ENCODE measurements at places on chromosomes 1 and 21.

- no peak for DNase-seq
These were observed 24.6 kb downstream of the DMAP1 start for GRCh38 chr1:44237721-44238457.

GRCh38 chr1:5651964-5652821 lies 340.0 kb downstream of the NPHP4 start:
- DNase-seq = no peak

DNA sequence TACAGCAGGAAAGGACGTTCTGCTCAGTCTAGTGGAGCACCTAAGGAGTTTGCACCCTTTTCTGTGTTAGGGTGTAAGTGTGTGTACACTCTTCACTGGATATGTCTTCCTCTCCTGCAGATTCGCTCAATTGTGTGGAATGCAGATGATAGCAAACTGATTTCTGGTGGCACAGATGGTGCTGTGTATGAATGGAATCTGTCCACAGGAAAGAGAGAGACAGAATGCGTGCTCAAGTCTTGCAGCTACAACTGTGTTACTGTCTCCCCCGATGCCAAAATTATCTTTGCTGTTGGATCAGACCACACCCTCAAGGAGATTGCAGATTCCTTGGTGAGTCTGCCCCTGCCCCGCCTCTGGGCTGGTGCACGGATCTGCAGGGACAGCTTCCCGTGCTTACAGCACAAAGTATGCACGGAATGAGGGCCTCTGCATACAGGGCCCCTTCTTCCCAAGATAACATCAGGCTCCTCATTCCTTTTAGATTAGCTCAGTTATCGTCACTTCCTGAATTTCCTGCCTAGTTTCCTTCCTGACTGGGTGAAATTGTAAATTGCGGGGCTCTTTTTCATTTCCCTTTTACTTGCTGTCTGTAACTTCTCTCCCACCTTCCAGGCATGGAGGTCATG lies 34.6 kb downstream of the CFAP57 start:
- no peak for DNase-seq

DNA sequence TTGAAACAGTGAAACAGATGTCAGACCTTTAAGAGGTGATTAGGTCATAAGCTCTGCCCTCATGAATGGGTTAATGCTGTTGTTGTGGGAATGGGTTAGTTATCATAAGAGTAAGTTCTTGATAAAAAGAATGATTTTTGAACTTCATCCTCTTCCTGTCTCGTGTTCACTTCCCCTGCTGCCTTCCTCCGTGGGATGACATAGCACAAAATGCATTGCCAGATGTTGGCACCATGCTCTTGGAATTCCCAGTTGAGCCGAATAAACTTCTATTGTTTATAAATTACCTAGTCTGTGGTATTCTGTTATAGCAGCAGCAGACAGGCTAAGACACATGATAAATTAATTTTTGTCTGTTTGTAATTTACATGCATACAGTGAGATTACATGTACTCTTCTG lies 112.0 kb upstream of the LRRC7 start:
- no peak for DNase-seq

GRCh38 chr1:235207209-235207565 lies 46.1 kb upstream of the RBM34 start:
- no peak for DNase-seq

GRCh38 chr1:47409311-47410067 lies 6.6 kb upstream of the FOXE3 start:
- no peak for DNase-seq

DNA sequence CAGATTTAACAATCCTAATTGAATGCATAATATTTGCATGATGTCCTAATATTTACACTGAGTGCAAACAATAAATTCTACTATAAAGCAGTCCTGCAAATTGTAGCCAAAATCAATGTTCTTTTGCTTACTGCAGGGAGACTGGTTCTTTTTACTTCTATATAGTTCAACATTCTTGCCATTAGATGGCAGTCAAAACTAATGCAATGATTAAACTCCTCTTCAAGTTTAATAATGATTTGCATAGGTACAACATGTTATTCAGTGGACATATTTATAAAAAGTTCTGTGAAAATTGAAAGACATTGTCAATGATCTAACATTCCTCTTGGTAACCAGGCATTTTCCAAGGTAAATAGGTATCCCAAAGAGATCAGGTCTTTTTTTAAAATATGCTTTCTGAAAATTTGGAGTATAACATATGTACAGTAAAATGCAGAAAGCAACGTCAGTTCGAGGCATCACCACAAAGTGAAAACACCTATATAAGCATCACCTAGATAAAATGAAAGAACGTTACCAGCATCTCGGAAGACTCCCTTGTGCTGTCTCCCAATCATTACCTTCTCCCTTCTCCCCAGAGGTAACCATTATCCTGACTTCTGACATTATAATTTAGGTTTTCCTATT lies 9.8 kb upstream of the FNBP1L start:
- no peak for DNase-seq

DNA sequence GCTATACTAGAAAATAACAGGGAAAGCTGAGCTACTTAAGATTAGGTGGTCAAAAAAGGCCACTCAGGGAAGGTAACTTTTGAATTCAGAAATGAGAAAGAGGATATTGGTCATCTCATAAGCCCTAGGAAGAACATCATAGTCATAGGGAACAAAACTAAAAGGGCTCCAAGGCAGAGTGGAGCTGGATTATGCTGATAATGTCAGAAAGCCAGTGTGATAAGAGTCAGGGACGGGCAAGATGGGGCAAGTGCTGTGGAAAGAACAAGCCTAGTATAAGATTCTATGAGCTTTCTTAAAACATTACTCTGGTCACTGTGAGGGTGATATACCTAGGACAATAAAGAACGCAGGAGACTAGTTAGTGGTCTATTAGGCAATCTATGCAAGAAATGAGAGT lies 106.6 kb downstream of the DUSP10 start:
- no peak for DNase-seq

DNA sequence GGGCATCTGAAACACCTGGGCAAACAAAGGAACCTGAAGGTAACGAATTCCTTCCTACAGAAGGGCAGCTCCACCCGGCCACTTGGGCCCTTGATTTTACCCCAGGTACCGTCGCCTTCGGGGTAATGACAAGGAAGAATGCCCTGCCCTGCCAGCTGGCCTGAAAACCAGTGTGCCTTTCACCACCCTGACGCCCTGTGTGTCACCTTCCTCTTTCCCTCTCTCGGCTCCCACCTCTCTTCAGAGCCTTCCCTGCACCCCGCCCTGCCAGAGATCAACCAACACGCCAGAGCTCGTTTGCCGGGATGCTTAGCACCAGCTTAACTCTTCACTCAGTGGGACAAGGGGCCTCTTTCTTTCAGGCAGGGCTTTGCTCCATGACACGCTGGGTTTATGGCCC lies 86.0 kb downstream of the SIM2 start:
- DNase-seq = no peak

- DNase-seq = no peak
These were observed 25.6 kb downstream of the SLX9 start for GRCh38 chr21:44965251-44966022.

DNA sequence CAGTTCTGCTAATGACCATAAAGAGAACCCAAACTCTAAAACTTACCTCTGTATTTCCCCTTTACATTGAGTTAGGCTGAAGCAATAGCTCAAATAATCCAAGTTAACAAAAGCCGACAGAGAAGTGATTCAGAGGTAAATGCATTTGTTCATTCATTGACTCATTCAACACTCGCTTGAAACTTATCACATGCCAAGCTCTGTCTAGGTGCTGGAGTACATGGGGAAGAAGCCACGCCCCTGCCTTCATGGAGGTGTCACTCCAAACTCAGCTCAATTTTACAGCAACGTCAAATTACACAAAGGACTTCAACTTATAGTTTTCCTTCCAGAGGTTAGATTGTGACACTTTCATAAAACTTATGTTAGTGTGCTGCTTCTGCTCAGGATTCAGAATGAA lies 45.8 kb downstream of the SLC25A24 start:
- DNase-seq = no peak

- DNase-seq = peak; percentile 21
These were observed 61.4 kb upstream of the LRRN2 start for GRCh38 chr1:204746838-204747442.

DNA sequence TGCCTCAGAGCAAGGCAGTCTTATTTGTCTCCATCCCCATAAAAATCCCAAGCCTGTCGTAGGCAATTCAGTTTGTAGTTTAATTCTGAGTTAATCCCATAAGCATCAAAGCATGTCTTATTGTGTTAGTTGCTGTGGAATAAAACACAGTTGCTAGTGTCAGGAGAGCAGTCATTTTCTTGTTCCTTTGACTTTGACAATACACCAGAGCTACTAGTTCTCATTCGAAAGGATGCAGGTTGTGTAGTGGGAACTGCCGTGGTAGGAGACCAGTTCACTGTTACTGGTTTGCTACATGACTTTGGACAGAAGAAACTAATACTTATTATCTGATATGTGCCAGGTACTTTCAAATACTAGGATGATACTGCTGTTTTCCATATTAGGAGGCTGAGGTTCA lies 23.5 kb downstream of the LRIG2 start:
- no peak for DNase-seq

DNA sequence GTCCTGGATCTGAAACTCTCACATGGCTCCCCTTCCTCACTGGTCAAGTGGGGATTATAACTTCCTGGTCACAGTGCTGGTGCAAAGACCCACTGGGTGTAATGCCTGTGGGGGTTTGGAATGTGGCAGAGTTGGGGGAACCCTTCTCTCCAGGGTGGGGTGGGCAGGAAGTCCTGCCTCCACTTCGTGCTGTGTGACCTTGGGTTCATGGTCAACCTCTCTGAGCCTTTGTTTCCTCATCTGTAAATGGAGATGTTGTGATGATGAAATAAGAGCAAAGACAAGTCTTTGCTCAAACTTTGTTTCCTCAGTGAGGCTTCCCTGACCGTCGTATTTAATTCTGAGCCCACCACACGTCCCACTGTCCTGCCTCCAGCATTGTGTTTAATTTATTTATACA lies 564.7 kb downstream of the PTPRU start:
- no peak for DNase-seq

DNA sequence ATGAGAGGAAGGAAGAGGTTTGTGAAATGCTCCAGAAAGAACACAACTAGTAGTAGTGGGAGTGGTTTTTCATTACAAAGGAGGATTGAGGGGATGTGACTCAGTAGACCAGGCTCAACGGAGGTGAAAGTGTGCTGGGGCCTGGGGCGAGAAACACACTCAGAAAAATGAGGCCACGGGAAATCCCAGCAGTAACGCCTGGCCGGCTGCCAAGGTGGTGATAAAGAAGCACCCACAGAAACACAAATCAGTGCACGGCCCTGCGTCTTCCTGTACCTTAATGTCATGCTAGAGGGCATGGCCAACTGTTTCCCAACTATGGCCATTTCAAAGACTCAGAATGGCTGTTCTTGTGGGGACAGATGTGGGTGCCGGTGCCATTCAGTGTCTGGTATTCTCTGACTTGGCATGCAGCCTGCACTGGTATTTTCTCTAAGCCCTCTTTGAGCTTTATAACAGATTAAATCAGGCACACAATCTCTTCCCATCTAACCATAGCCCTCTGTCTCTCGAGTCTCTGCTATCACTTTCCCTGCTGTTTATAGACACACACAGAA lies 38.2 kb downstream of the URB2 start:
- peak; percentile 61 for DNase-seq

GRCh38 chr1:224289396-224289795 lies 40.6 kb downstream of the NVL start:
- DNase-seq = no peak

GRCh38 chr1:210272666-210273065 lies 40.1 kb downstream of the SERTAD4 start:
- no peak for DNase-seq

Measured in stimulated activated CD8-positive, alpha-beta memory T cell treated with anti-CD3 and anti-CD28 coated beads, Interleukin-12 subunit alpha, Interleukin-12 subunit beta, amount 100 ng/mL, for 1 hour (primary cell).